ENCODE measurements at places on chromosomes 7 and 10. TPM values are rescaled to one million over a fixed set of nuclear protein-coding genes. Genes with fewer than 3 reads are reported as not detected.

IDI2 gene
- total RNA-seq = not detected

CRCP gene
- 18.5 TPM for total RNA-seq

ABCB4 gene
- not detected for total RNA-seq

LRIT1 gene
- total RNA-seq = not detected

LIPM gene
- total RNA-seq = not detected

TAS2R60 gene
- not detected for total RNA-seq

EIF3B gene
- 156 TPM for total RNA-seq

Data from activated naive CD4-positive, alpha-beta T cell treated with anti-CD3 and anti-CD28 coated beads for 36 hours (primary cell).